ENCODE measurements at places on chromosomes 16 and 17.

- no peak for DNase-seq
Observed at GRCh38 chr16:81818568-81818896, 39.4 kb downstream of the PLCG2 start.

DNA sequence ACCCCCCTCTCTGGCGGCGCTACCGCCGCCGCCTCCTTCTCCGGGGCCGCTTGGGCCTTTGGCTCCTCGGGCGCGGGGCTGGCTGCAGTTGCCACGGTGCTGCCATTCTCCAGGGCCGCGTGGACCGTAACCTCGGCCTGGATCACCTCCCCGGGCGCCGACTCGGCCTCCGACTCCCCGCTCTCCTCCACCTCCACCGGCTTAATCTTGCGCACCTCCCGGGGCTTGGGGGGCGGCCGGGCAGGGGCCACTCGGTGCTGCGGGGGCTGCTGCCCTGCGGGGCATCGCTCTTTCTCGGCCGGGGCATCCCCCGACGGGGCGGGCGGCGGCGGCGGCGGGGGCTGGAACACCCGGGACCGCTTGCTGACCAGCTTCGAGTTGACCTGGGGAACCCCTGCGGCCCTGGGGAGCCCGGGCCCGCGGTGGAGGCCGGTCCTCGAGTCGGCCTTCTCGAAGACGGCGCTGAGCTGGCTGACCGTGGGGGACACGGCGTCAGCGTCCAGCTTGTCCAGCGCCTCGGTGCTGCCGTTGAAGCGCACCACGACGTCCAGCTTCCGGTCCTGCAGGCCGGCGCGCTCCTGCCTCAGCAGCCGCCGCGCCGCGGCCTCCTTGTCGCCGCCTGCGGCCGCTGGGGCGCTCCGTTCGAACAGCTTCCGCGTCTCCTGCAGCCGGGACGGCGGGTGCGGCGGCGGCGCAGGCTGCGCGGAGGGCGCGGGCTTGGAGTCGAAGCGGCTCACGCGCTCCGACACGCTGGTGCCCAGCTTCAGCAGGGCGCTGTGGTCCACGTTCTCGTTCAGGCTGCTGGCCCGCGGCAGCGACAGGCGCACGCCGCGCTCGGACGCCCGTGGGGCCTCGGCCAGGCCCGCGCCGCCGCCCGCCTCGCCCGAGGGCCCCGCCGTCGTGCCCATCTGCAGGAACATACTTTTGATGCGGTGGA lies 792 bp downstream of the PPP1R9B start:
- peak; percentile 9 for DNase-seq

GRCh38 chr17:8401107-8401506 lies 3.5 kb upstream of the RNF222 start:
- no peak for DNase-seq

DNA sequence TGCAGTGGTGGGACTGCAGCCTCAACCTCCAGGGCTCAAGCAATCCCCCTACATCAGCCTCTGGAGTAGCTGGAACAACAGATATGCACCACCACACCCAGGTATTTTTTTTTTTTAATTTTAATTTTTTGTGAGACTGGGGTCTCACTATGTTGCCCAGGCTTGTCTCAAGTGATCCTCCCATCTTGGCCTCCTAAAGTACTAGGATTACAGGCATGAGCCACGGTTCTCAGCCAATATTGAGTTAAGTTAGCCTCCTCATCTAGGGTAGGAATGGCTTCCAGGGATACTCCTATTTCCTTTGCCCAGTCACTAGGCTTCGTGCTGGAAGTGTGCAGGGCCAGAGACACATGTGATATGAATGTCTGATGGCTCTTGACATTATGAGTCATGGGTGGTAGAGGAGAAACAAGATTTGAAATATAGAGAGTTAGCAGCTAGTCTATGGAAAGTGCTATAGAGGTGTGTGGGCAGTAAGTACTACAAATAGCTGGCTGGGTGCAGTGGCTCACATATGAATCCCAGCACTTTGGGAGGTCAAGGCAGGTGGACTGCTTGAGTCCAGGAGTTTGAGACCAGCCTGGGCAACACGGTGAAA lies 8.0 kb upstream of the HES7 start:
- no peak for DNase-seq

DNA sequence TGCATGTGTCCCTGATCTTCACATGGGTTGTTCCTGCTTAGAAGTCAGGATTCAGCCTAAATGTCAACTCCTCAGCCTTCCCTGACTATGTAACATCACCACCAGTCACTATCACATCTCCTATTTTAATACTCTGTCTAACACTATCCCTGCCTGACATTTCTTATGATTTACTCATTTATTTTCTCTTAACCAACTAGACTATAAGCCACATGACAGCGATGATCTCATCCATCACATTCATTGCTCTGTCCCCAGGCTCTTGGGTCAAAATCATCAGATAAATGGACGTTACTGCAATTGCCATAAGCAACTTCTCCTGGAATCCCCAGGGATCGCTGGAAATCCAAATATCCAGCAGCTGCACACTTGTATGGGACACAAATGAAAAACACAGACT lies 15.7 kb downstream of the CDRT4 start:
- DNase-seq = no peak

DNA sequence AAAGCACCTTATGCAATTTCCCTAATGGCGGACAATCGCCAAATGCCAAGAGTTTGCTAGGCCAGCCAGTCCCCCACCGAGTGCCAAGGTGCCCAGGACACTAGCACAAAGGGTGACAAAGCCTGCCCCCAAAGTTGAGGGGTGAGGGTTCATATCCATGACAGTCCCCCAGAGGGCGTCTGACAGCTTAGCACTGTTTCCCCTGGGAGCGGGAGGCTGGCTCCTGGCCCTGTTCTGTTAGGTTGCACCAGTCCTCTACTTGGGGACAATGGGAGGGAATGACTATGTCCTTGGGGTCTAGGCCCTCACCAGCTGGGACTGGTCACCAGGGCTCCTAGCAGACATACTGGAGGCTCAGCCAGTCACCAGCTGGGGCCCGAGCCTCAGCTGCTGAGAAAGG lies 66.9 kb downstream of the MYO18A start:
- DNase-seq = no peak

DNA sequence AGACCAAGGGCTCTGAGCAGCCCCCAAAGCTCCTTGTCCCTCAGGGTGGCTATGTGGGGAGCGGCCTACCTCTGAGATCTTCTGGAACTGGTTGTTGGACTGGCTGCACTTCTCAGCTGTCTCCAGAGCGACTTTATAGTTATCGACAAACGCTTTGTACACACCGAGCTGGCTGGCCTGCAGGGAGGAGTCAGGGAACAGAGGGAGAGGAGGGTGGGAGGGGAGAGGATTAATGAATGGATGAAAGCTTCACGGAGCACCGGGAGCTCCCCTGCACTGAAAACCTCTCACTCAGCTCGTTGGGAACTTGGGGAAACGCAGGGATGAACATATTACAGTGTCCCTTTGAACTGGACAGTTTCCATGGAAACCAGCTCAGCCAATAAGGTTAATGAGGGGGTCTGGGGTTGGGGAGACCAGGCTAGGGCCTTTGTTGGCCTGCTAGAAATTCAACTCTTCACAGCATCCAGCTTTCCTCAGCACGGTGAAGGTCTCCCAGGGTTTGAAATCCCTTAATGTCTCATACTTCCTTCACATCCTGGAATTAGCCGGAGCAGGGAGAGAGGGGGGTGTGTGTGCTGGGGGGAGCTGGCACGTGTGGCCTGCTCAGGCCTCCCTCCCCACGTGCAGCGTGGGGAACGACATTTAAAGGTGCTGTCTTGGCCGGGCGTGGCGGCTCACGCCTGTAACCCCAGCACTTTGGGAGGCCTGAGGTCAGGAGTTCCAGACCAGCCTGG lies 86.7 kb downstream of the TIMM22 start:
- DNase-seq = no peak

GRCh38 chr17:55567240-55568214 lies 56.3 kb upstream of the SMIM36 start:
- no peak for DNase-seq

- DNase-seq = peak; percentile 42
Observed at GRCh38 chr16:4330277-4330874, 14.5 kb downstream of the GLIS2 start.

GRCh38 chr17:29504711-29505110 lies 62.1 kb downstream of the ABHD15 start:
- no peak for DNase-seq

DNA sequence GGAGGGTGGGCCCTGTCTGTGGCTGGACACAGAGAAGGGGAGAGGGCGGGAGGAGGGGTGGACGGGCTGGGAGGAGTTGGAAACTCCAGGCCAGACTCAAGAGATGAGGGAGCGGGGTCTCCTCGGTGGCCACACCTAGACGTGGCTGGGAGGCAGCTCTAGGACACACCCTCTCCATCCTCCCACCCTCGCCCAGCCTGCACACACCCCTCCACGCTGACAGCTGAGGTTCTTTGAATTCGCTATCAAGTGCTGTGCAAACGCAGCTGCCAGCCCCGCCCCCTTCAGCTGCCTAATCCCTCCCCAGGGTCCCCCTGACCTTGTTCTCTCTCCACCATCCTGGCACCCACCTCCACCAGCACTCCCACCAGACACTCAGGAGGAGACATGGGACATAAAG lies 48.7 kb downstream of the DNAH17 start:
- no peak for DNase-seq

DNA sequence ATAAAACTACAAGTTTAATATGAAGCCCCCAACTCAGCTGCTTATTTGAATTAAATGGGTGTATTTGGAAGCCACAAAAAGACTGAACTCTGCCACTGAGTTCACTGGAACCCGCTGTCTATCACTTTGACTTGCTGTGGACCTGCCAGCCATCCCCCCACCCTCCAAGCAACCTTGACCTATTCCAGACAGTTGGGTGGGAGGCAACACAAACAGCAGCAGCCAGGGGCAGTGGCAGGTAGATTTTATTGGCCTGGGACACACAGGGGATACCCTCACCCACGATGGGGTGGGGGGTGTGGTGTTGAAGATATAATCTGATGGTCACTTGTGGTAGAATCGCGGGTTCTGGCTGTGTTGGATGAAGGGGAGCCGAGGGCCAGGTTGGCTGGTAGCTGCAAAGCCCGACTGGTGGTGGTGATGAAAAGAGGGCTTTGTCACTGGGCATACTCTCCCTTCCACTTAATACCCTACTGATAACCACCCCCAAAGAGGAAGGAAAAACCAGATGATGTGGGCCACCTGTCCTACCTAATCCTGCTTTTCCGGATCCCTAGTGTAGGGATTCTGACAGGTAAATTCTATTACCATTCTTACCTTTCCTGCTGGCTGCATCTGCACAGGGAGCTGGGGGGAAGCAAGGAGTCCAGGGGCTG lies 2.6 kb downstream of the GPS2 start:
- no peak for DNase-seq

- no peak for DNase-seq
Observed at GRCh38 chr16:86926181-86927094, 348.1 kb downstream of the FOXL1 start.

DNA sequence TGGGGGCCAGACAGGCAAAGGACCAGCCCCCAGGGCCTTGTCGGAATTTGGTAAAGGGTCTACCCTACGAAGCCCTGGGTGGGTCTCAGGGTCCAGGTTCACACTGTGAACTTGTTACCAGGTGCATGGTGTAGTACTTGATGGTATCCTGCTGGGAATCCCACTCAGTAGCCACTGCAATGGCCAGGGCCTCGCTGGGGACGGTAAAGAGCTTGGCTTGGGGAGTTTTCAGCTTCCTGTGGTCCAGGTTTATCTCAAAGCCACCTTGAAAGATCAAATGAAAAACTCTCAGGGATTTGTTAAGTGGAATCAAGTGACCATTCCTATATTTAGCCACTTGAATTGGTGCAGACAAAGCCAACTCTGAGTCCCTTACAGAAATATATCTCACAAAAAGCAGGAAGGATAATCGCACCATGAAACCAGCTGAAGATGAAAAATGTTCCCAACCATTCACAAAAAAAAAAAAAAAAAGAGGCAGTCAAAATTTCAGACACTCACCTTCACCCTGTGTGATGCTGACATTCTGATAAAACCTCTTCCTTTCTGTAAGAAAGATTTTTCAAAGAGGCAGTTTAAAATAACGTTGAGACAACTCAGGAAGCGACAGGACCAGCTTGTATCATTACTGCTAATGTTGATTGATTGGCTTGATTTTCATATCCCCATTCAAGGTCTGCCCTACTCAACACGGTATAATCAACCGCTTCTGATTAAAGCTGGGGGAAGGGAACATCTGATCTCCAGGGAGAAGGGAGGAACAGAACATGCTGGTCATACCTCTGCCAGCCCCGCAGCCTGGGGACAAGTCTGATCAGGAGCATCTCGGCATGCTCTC lies 10.6 kb downstream of the ATPAF2 start:
- no peak for DNase-seq

- DNase-seq = peak; percentile 32
Observed at GRCh38 chr17:63140255-63140654, 174.2 kb downstream of the TANC2 start.

GRCh38 chr17:82702231-82702927 lies 3.9 kb upstream of the RAB40B start:
- DNase-seq = no peak

- peak; percentile 81 for DNase-seq
Observed at GRCh38 chr17:78925234-78925633, at the start of gene TIMP2. Gene TIMP2 (minus strand): TSS chr17:78925387. CDS start chr17:78925088, 299 bp downstream.

GRCh38 chr16:27738596-27738995 lies 188.7 kb downstream of the KATNIP start:
- no peak for DNase-seq

- no peak for DNase-seq
Observed at GRCh38 chr17:17091276-17091675, 49.0 kb downstream of the MPRIP start.

- no peak for DNase-seq
Observed at GRCh38 chr17:73759734-73760438, 115.6 kb upstream of the SDK2 start.

GRCh38 chr16:86477642-86478041 lies 32.7 kb upstream of the FOXF1 start:
- no peak for DNase-seq

- no peak for DNase-seq
Observed at GRCh38 chr17:65797101-65797500, 235.7 kb upstream of the AXIN2 start.

DNA sequence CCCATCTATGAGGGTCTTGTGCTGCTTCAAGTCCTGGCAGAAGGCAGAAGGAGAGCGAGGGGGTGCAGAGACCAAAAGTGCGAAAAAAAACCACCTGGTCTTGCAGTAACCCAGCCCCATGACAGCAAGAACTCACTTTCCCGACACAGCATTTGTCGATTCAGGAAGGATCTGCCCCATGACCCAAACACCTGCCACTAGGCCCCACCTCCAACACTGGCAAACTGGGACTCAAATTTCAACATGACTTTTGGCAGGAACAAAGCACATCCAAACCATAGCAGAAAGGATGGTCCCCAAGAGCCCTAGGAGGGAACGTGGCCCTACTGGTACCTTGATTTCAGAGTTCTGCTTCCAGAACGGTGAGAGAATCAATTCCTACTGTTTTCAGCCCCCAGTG lies 34.7 kb upstream of the KLHDC4 start:
- no peak for DNase-seq

DNA sequence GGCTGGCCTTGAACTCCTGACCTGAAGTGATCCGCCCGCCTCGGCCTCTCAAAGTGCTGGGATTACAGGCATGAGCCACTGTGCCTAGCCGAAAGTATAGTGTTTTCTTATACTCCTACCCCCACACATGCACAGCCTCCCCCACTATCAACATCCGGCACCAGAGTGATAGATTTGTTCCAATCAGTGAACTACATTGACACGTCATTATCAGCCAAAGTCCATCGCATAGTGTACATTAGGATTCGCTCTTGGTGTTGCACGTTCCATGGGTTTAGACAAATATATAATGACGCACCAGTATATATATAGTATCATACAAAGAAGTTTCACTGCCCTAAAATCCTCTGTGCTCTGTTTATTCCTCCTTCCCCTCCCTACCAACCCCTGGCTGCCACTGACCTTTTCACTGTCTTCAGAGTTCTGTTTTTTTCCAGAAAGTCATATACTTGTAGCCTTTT lies 11.9 kb upstream of the TM4SF5 start:
- no peak for DNase-seq

GRCh38 chr17:6078458-6078871 lies 8.3 kb downstream of the WSCD1 start:
- DNase-seq = no peak
